Stimulated activated CD4-positive, alpha-beta T cell treated with anti-CD3 and anti-CD28 coated beads, Interleukin-1b, Interleukin-23, amount 100 ng/mL, for 1 hour (primary cell): ENCODE measurements at places on chromosomes 16 and 17.

DNA sequence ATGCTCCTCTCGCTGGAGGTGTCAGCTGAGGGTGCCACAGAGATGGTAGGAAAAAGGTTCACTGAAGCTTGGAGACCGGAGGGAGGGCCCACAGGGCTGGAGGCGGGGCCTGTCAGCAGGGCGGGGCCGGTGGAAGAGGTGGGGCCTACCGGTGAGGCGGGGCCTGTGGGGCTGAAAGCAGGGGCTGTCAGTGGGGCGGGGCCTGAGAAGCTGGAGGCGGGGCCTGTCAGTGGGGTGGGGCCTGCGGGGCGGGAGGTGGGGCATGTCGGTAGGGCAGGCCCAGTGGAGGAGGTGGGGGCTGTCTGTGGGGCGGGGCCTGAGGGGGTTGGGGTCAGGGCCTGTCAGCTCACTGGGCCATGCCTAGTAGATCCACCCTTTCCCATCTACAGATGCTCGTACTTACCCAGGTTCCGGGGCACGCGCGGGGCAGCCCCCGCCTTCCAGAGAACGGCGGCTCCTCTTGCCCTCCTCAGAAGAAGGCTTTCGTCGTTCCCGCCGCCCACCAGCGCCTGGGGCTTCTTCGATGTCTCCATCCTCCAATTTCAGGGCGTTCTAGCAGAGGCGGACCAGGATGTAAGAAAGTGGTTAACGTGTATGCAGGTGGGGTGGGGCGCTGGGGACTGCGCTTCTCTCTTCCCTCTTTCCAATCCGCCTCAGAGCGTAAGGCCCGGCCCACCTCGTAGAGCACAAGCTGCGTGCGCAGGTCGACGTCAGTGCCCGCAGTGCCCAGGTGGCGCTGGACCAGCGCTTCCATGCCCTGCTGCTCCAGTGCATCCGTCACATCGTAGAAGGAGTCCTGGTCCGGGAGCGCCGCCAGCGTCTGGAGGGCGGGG is 9.8 kb downstream of the TMEM208 start:
- peak; percentile 45 for DNase-seq

DNA sequence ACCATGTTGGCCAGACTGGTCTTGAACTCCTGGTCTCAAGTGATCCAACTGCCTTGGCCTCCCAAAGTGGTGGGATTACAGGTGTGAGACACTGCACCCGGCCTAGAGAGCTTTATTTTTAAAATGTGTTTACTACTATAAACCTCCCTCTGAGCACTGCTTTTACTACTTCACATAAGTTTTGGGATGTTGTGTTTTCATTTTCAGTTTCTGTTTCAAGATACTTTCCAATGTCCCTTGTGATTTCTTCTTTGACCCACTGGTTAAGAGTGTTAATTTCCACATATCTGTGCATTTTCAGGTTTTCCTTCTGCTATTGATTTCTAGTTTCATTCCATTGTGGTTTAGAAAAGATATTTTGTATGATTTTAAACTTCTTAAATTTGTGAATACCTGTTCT is 74.4 kb downstream of the NETO2 start:
- DNase-seq = no peak

GRCh38 chr17:8087075-8087951 is at the start of gene ALOX12B:
ALOX12B (minus strand) TSS chr17:8087716; CDS start chr17:8087442, 274 bp downstream.
- DNase-seq = no peak

GRCh38 chr17:62188713-62189112 is 123.6 kb upstream of the MED13 start:
- no peak for DNase-seq

DNA sequence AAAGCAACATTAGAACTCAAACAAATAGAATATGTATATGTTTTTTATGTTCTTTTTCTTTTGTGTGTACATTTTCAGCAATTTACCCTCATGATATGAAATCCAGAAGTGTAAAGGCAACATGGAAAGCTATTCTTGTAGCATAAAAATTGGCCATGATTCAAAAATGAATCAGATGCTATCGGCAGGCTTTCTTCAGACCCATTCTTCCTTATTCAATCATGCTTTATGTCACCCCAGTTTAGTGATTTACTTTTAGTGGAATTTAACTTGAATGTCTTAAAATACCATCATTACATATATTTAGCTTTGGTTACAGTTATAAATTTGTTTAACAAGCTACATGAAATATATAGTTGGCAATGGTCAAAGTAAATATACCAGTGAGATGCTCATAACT is 21.4 kb upstream of the SMIM36 start:
- no peak for DNase-seq

DNA sequence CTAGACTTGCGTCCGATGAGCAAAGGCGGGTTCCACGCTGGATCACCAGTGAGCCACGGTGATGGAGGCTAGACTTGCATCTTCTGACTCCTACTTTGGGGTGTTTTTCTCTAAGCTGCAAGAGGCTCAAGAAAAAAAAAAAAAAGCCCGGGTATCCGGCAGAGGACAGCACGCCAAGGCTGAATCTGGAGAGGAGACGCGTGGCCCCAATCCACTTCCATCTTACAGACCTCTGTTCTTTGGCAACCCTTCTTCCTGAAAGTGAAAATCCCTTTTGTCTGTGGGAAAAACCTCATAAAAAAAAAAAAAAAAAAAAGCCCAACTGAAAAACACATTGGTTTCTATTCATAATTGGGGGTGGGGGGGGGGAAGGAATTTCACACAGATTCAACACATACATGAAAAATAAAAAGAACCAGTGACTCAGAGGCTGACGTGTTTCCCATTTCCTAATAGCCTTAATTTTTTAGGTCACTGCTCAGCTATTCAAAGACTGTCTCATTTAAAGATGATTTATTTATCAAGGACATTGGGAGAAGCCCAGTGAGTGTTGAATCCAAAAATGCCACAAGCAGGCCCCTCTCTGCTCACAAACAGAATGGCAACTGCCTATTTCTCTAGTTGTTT is 258.3 kb downstream of the FOXL1 start:
- no peak for DNase-seq

DNA sequence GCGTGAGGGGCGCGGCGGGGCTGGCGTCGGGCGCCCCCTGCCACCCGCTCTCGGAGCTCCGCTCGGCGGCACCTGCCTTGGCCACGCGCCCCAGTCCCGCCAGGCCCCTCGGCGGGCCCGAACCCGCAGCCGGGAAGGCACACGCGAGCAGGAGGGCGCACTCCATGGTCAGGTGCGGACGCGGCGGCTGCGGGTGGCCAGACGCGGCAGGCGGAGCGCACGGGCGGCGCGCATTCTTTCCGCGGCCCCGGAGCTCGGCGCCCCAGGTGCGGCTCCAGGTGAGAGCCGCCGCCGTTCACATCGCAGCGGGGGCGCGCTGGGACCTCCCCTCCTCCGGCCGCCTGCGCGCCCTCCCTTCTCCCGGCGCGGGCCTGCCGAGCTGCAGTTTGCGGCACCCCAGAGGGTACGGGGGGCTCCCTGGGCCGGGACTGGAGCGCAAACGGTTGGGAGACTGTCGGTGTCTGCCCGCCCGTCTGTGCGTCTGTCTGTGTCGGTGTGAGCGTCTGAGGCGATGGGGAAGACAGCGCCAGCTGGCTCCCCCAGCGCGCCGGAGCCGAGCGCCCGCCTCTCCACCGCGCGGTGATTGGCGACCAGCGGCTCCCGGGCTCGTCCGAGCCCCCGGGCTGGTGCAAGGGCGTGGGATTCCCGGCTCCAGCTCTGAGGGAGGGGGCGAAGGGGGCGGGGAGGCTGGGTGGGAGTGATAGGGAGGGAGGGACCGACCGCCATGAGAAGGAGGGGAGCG is at the start of gene ADAMTS18:
Gene ADAMTS18, minus strand, starts transcription at position 505 of the 742 bp plus-strand sequence. Its CDS starts 339 bp downstream, at position 166.
- no peak for DNase-seq

- no peak for DNase-seq
Measured at GRCh38 chr16:28133666-28134065, 70.2 kb upstream of the GSG1L start.

GRCh38 chr16:17520111-17520510 is 49.4 kb upstream of the XYLT1 start:
- no peak for DNase-seq

GRCh38 chr17:2177235-2177811 is 122.4 kb downstream of the HIC1 start:
- no peak for DNase-seq

GRCh38 chr16:23348579-23349469 is 46.7 kb downstream of the SCNN1B start:
- no peak for DNase-seq
